ENCODE measurements at places on chromosomes 7 and 10.

GRCh38 chr7:139047970-139048369 lies 12.1 kb upstream of the ZC3HAV1L start:
- DNase-seq, result no peak

DNA sequence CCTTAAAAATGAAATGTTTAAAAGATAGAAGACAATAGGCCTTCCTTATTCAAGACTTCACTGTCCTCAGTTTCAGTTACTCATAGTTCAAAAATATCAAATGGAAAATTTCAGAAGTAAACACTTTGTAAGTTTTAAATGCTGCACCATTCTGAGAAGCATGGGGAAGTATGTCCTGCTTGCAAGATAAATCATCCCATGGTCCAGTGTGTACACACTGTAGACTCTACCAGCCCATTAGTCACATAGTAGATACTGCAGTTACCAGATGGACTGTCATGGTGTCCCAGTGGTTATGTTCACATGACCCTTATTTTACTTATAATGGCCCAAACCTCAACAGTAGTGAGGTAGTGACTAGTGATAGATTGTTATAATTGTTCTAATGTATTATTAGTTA lies 69.5 kb downstream of the PTPN12 start:
- no peak for DNase-seq

GRCh38 chr7:90461219-90461618 lies 8.2 kb upstream of the PTTG1IP2 start:
- DNase-seq, result no peak

DNA sequence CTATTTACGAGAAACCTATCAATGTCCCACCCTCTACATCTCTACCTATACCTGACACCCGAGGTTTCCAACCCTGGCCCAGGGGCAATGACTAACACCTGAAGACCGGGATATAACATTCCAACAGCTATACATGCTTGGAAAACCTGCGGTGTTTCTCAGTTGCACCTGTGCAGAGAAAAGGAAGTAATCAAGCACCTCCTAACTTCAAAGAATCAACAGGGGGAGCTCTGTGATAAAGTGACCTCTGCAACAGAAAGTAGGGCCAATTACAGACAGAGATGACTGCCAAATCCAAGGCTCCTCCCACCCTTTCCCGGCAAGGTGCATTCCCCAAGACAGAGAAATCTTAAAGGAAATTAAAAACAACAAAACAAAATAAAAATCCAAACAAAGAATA lies 41.3 kb downstream of the CCDC6 start:
- no peak for DNase-seq

- DNase-seq, result no peak
These were observed 16.8 kb upstream of the GPR15LG start for GRCh38 chr10:84156768-84157167.

- no peak for DNase-seq
These were observed 2.1 kb downstream of the CYP3A5 start for GRCh38 chr7:99677648-99678045.
